ENCODE measurements at places on chromosomes 4 and X. TPM values are rescaled to one million over a fixed set of nuclear protein-coding genes. Genes with fewer than 3 reads are reported as not detected.
A peak's percentile ranks its signal among the peaks of the same experiment; 100 is the strongest.

DNA sequence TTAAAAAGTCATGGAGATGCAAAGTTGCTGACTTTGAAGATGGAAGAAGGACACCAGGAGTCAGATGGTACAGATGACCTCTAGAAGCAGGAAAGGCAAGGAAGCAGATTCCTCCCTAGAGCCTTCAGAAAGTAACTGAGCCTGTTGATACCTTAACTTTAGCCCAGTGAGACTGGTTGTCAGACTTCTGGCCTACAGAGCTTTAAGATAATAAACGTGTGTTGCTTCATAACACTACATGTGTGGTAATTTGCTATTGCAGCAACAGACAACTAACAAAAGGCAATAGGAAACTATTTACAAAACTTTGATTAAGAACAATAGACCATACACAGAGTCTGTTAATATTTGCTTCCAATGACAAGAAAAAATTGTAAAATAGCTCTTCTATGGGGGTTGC lies 102.0 kb upstream of the USP38 start:
- DNase-seq, result no peak

GRCh38 chr4:147528054-147528453 lies 47.2 kb downstream of the EDNRA start:
- no peak for DNase-seq

GRCh38 chr4:10102474-10103332 lies 13.9 kb downstream of the WDR1 start:
- no peak for DNase-seq

DNA sequence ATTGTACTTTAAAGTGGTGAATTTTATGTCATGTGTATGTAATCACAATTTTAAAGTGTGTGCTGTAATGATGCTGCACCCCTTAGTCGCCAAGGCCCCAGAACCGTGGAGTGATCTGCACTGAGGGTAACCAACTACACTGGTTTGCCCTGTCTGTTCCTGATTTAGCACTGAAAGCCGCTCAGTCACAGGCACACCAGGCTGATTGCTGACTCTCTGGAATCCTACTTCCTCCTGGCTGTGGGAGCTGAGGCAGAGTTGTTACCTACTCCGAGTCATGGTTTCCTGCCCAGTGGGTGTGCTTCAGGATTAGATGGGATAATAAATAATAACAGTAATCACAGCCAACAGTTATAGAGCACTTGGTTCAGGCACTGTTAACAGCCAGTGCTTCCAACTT lies 645.4 kb downstream of the BCOR start:
- no peak for DNase-seq

CCDC110 gene
- 0.90 TPM for total RNA-seq

FBXW7 gene
- total RNA-seq, result 64.7 TPM

GRCh38 chr4:53601251-53601764 lies 10.0 kb upstream of the LNX1 start:
- no peak for DNase-seq

- DNase-seq, result no peak
Measured at GRCh38 chr4:2599304-2599654, 62.8 kb downstream of the FAM193A start.

DNA sequence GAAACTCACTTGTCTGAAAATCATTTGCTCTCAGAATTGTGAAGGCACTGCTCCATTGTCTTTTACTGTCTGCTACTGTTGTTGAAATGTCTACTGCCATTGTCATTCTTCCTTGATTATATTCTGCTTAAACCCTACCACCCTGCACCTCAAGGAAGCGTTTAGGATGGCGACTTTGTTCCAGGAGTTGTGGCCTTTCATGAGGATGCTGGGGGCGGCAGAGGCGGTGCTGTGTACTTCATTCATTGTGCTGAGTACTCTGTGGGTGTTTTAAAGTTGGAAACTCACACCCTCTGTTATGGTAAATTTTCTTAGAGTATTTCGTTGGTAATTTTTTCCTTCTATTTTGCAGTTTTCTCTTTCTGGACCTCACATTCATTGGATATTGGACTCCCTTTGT lies 258.9 kb downstream of the TENM3 start:
- no peak for DNase-seq

GRCh38 chrX:48751343-48751742 lies 10.2 kb upstream of the GLOD5 start:
- DNase-seq, result no peak

GRCh38 chrX:152821145-152821765 lies 9.3 kb downstream of the CETN2 start:
- peak; percentile 32 for DNase-seq

ARHGEF6 gene
- total RNA-seq, result 3.1 TPM

DNA sequence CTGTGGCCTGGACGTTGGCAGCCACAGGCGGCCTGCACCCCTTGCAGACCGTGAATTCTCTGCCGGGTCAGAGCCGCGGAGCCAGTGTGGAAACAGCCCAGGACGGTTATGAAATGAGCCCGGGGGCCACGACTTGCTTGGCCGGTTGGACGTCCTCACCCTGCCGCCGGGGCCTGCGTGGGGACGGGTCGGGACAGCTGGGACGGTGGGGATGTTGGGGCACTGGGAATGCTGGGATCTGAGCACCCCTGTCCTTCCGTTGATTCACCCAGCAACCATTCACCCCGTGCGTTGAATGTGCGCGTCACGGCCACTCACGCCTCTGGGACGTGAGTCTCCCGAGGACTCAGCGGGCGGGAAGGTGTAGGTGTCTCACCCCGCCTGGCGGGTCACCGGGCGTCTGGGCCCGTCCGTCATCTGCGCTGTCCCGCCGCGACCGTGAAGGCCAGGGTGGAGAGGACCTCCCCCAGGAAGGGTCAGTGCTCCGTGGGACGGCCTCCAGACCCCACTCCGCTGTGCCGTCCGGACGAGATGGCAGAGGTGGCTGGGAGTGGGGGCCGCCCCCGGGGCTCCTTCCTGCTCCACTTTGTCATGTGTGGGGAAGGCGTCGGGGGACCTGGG lies 4.5 kb upstream of the PLCXD1 start:
- DNase-seq, result peak; percentile 76

C4orf36 gene
- total RNA-seq, result 0.28 TPM

POU4F2 gene
- total RNA-seq, result not detected

PHEX gene
- total RNA-seq, result 0.18 TPM

- no peak for DNase-seq
Measured at GRCh38 chr4:19752599-19752998, 499.1 kb upstream of the SLIT2 start.

DNA sequence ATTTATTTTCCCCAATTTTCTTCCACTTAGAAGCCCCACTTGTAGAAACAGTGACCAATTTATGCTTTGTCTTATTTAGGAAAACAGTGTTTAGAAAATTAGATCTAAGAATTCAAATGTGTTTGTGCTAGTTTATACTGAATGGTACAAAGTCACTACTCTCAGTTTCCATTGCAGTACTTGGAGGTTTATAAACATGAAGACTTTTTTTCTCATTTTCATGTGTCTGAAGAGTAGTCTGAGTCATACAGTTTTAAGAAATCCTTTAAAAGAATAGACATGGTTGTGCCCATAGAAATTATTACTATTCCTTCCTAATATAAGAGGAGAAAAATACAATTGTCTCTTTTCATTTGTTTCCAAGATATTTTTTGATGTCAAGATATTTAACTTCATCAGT lies 458.7 kb downstream of the NAF1 start:
- DNase-seq, result no peak

- no peak for DNase-seq
Measured at GRCh38 chrX:1393871-1394615, 2.1 kb upstream of the SLC25A6 start.

C4orf50 gene
- total RNA-seq, result not detected

GRCh38 chrX:51182545-51182944 lies 150.1 kb upstream of the NUDT10 start:
- DNase-seq, result no peak

NKX1-1 gene
- not detected for total RNA-seq

CYTL1 gene
- total RNA-seq, result 1.4 TPM

DNA sequence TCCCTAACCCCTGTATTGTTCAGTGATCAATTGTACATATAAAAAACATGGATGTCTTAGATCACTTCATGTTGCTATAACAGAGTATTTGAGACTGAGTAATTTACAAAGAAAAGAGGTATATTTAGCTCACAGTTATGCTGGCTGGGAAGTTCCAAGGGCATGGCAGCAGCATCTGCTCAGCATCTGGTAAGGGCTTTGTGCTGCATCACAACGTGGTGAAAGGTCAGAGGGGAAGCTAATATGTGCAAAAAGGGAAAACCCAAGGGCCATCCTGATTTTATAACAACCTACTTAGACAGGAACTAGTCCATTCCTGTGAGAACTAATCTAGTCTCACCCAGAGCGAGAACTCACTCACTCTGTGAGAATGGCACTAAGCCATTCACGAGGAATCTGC lies 128.2 kb upstream of the OTUD4 start:
- peak; percentile 22 for DNase-seq

HS3ST1 gene
- not detected for total RNA-seq

- DNase-seq, result no peak
Measured at GRCh38 chr4:139950568-139950967, 203.4 kb downstream of the MAML3 start.

DNA sequence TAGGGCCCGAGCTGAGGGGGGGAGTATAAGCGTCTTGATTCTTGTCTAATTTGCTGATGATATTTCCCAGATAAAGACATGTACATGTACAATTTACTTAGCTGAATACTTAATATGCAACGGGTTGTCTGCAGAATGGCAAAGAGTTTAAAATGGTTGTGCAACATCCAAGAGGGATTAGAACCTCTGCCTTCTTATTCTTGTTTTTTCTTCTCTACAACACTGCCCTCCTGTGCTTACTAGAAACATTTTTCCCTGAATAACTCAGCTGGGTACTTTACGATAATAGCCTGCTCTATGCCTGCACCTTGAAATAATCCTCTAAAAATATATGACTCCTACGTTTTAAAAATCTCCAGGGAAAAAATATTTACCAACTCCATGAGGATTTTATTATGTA lies 41.8 kb downstream of the INTS12 start:
- peak; percentile 16 for DNase-seq

DNA sequence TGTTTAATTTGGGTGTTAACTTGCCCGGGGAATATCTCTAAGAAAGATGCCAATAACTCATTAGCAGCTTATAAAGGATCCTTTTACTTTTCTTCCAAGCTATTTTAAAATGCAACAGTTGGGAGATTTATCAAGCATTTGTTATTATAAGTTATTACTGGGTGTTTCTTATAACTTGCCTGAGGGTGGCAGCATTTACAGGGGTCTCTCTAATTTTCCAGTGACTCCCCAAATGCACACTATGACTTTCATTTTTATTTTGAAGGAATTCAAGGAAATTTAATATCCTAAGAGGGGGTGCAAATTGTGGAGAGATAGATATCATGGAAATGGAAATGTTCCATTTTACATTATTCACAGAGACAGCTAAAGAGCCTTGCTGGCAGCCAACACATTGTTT lies 138.0 kb downstream of the PDGFRA start:
- DNase-seq, result no peak

CNGA1 gene
- total RNA-seq, result not detected

GRCh38 chrX:103538728-103539127 lies 19.4 kb upstream of the RAB40A start:
- DNase-seq, result peak; percentile 21

DGAT2L6 gene
- total RNA-seq, result not detected

DNA sequence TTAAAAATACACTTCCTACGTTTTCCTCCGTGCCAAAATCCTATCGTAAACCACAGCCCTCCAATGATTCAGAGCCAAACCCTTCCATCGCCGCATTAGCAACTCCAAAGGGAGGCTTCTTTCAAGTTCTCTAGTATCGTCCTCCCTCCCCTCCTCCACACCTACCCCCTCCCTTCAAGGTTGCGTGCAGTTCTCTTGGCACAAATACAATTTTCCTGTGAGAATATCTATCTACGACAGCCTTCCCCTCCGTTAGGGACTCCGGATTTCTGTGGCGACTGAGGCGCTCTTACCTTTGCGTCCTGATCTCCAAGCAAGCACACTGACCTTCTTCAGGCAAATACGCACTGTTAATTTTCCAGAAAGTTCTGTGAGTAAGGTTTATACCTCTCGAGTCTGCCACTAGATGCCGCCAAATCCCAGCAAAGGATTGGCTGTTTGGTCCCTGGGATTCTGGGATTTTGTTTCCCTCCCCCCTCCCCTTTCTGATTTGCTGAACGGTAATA lies 1.2 kb upstream of the MORF4L2 start:
- peak; percentile 73 for DNase-seq

DNA sequence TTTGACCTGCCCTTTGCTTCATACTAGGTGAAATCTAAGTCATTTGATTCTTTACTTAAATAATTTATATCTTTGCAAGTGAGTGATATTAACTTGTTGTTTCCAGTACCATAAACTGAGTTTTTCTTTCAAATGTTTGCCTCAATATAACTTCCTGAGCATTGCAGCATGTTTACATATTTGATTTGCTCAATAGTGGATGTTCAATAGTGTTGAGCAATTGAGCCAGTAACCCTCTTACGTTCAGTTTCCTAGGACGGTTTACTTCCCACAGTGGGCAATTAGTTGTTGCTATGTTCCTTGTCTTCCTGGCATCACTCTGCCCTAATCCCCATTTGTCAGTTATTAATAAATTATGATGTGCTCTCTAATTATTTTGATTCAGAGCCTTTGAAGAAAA lies 278.5 kb downstream of the EPHA5 start:
- DNase-seq, result no peak

GRCh38 chrX:130669233-130669632 lies 233.8 kb downstream of the ENOX2 start:
- peak; percentile 72 for DNase-seq

DNA sequence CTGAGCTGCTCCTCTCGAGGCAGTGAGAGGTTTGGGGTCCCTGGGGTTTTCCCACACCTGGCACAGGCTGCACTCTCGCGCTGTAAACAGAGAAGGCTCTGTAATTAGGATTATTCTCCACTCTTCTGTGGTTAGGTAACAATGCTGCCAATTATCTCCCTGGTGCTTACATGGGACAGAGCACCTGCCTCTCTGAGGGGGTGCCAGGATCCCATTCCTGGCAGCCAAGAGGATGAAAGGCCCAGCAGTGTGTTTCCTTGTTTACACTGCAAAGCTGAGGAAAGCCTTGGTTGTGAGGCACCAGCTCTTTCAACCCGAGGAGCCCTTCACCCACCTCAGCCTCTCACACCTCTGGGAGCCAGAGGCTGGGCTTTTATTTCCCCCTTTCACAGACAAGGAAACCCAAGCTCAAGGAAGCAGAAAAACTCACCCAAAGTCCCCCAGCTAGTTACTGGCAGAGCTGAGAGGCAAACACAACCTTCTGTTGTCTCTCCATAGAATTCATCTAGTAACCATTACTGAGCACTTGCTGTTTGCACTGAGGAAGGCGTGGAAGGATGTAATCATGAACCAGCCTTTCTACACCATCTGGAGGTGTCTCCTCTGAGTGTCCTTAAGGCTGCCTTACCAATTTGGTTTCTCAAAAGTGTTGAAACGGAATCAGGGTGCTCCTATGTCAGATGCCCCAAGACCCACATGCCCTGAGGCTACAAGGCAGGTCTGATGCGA lies 39.7 kb upstream of the PROM1 start:
- DNase-seq, result no peak

DNA sequence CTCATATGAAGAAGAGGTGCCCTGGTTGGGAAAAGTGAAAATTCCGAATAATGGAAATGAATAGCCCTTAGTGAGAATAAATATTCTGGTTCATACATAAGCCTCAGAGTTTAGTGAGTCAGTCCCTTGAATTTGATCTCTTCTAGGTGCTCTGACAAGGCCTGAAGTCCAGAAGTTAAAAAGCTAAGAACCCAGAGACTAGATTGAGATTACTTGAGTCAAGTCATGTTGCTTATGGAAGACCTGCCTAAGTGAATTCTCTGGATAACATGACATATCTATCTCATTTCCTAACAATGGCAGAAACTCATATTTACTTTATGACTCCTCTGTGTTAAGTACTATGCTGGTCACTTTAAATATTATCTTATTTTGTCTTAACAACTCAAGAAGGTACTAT lies 10.5 kb upstream of the PRSS48 start:
- peak; percentile 50 for DNase-seq

All from IMR-90 (cell line).